ENCODE measurements at places on chromosomes 5 and 9.
A peak's percentile ranks its signal among the peaks of the same experiment; 100 is the strongest.

GRCh38 chr5:28403846-28404245, 1365.5 kb upstream of the CDH9 start:
- H3K4me1 ChIP-seq = no peaks in the 10 kb centered on the region
- H3K27ac ChIP-seq = no peak overlapping the region
- H3K36me3 ChIP-seq = no peaks in the 10 kb centered on the region
- H3K27me3 ChIP-seq = no peaks in the 10 kb centered on the region

- H3K36me3 ChIP-seq = no peaks in the 10 kb centered on the region
- H3K27me3 ChIP-seq = no peaks in the 10 kb centered on the region
- no peak overlapping the region for H3K4me3 ChIP-seq
- no peak overlapping the region for H3K27ac ChIP-seq
Observed at GRCh38 chr9:116662646-116663310, 24.3 kb upstream of the TRIM32 start.

DNA sequence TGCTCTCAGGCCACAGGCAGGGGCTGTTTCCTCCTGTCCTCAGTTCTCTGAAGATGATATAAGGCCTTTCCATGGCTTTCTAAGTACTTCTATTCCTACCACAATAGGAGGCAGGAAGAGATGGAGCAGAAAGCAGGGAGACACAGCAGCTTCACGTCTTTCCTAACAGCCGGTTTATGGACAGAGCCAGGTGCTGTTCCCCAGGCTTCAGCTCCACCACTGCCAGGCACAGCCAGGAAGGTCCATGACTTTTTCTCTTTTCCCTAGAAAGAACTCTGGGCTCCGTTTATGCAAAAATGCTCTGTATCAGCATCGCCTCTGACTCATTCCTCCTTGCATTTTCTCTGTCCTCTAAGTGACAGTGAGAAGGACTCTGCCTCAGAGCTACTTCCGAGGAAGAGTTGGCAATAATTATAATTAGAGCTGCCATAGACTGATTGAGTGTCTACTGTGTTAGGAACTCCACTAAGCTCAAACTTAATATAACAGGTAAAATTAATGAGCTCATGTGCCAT, 478.5 kb downstream of the RASEF start:
- H3K27ac ChIP-seq = peak overlapping the region; percentile 67
- DNase-seq = no peak
- no peaks in the 10 kb centered on the region for H3K27me3 ChIP-seq
- H3K36me3 ChIP-seq = no peaks in the 10 kb centered on the region

GRCh38 chr5:172009536-172010270, 3.3 kb upstream of the FBXW11 start:
- H3K27me3 ChIP-seq = no peaks in the 10 kb centered on the region
- peaks cover 20% of the 10 kb centered on the region for H3K4me1 ChIP-seq
- H3K36me3 ChIP-seq = no peaks in the 10 kb centered on the region
- no peak for DNase-seq
- H3K27ac ChIP-seq = no peak overlapping the region

- DNase-seq = no peak
- H3K4me1 ChIP-seq = 0 out of 2 replicates have a peak, but pooled peaks cover 4% of the 10 kb centered on the region
- H3K27me3 ChIP-seq = no peaks in the 10 kb centered on the region
- H3K27ac ChIP-seq = no peak overlapping the region
- no peaks in the 10 kb centered on the region for H3K36me3 ChIP-seq
- no peak overlapping the region for H3K4me3 ChIP-seq
Observed at GRCh38 chr5:62718324-62718723, 139.7 kb downstream of the LRRC70 start.

GRCh38 chr9:79824265-79824664, 252.5 kb downstream of the TLE4 start:
- H3K4me3 ChIP-seq = no peak overlapping the region
- no peaks in the 10 kb centered on the region for H3K4me1 ChIP-seq
- no peak overlapping the region for H3K27ac ChIP-seq
- no peaks in the 10 kb centered on the region for H3K27me3 ChIP-seq
